ENCODE measurements at places on chromosomes 1 and 21.

GRCh38 chr1:12472798-12473551 is 145.0 kb downstream of the DHRS3 start:
- DNase-seq, result no peak

- no peak for DNase-seq
These were observed 15.6 kb downstream of the MRPL37 start for GRCh38 chr1:54215523-54215922.

- no peak for DNase-seq
These were observed 70.0 kb upstream of the SELENON start for GRCh38 chr1:25729790-25730644.

GRCh38 chr1:154353460-154353904 is 28.2 kb downstream of the ATP8B2 start:
- no peak for DNase-seq

GRCh38 chr1:17907999-17908398 is 152.9 kb downstream of the ACTL8 start:
- no peak for DNase-seq

DNA sequence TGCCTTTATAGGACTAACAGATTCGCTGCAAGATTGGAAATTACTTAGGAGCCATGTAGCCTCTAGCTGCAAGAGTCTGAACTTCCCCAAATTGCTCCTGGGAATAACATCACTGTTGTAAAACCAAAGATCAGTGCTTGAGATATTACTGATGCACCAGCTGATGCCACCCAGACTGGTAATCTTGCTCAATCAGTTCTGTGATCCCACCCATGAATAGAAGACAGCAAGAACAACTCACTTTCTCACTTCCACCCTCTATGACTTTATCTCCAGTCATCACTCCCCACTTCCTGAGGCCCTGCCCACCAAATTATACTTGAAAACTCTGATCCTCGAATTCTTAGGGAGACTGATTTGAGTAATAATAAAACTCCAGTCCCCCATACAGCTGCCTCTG is 1011.1 kb downstream of the PLA2G4A start:
- no peak for DNase-seq

DNA sequence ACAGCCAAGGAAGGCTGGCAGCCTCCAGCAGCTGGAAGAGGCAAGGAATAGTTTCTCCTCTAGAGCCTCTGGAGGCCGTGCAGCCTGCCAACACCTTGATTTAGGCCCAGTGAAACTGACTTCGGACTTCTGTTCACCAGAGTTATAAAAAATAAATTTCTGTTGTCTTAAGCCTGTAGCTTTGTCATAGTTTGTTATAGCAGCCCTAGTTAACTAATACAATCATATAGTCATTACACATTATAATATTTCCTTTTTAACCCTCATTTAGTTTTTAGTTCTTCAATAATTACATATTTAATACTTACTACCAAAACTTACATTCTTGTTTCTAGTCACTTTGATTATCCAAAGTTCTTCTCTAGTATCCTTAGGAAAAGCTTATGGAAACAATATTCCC is 20.3 kb downstream of the NOS1AP start:
- no peak for DNase-seq

- no peak for DNase-seq
These were observed 31.0 kb downstream of the CC2D1B start for GRCh38 chr1:52334906-52335528.

- no peak for DNase-seq
These were observed 7.4 kb downstream of the ZNF496 start for GRCh38 chr1:247324204-247324787.

DNA sequence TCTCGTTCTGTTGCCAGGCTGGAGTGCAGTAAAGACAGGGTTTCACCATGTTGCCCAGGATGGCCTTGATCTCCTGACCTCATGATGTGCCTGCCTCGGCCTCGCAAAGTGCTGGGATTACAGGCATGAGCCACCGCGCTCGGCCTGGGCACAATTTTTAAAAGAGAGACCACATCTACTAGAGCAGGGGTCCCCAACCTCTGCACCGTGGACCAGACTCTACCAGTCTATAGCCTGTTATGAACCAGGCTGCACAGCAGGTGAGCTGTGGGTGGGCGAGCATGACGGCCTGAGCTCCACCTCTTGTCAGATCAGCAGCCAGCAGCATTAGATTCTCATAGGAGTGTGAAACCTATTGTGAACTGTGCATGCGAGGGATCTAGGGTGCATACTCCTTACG is 20.8 kb downstream of the TNNT2 start:
- DNase-seq, result peak; percentile 29

GRCh38 chr1:51313961-51314777 is 16.2 kb downstream of the TTC39A start:
- peak; percentile 61 for DNase-seq

DNA sequence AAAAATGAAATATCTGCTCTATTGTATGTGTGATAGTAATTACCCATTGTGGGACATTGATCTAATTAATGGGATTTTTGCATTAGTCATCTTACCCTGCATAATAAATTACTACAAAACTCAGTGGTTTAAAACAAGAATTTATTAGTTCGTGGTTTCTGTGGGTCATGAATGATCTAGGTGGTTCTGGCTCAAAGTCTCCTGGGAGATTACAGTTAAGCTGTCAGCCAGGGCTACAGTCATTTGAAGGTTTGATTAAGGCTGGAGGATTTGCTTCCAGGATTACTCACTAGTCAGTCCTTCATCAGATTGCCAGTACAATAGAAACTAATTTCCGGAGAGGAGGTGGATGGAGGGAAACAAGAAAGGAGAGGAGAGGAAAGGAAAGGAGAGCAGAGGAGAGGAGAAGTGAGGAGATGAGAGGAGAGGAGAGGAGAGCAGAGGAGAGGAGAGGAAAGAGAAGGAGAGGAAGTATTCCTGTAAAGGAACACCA is 60.4 kb upstream of the TNFSF4 start:
- no peak for DNase-seq

GRCh38 chr1:185699874-185700273 is 34.3 kb upstream of the HMCN1 start:
- DNase-seq, result no peak

DNA sequence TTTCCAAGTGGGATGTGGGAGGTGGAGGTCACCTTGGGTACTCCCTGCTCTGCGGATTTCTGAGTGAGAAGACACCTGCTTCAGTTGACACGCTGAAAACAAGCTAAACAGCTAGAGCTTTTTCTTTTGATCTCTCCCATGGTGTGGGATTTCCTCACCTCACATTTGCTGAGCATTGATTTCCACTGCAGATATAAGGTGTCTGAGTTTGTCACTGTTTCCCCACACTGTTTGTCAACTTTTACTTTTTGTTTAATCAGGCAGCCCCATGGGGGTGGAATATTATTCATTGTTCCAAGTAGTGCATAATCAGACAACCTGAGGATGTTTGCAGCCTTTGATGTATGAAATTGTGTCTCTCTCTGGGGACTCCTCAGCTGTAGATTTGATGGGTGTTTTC is 49.5 kb downstream of the FASLG start:
- DNase-seq, result no peak

DNA sequence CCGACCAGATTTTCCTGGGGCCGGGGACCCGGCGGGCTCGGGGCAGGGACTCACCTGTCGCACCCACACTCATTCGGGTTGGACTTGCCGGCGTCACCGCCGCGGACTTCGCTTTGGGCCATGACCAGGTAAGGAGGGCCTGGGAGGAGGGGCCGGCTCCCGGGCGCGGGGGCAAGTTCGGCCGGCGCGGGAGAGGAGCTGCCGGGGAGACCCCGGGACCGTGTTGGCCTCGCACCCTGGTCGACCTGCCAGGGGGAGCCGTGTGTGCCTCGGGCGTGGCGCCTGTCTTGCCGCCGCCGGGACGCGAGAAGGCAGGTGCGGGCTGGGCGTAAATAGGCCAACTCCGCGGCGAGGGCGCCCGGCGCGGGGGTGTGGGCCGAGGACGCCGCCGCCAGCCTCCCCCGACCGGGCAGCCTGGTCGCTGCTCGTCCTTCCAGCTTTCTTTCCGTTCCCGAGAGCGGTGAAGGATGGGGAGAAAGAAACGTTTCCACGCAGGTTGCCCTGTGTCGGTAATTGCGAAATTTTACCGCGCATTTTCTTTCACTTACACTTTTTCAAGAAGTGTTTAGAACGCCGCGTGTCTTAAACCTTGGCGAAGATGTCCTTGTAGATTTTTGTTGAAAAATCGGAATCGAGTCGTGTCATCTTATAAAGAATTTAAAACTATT is 558 bp downstream of the USP1 start:
- no peak for DNase-seq

DNA sequence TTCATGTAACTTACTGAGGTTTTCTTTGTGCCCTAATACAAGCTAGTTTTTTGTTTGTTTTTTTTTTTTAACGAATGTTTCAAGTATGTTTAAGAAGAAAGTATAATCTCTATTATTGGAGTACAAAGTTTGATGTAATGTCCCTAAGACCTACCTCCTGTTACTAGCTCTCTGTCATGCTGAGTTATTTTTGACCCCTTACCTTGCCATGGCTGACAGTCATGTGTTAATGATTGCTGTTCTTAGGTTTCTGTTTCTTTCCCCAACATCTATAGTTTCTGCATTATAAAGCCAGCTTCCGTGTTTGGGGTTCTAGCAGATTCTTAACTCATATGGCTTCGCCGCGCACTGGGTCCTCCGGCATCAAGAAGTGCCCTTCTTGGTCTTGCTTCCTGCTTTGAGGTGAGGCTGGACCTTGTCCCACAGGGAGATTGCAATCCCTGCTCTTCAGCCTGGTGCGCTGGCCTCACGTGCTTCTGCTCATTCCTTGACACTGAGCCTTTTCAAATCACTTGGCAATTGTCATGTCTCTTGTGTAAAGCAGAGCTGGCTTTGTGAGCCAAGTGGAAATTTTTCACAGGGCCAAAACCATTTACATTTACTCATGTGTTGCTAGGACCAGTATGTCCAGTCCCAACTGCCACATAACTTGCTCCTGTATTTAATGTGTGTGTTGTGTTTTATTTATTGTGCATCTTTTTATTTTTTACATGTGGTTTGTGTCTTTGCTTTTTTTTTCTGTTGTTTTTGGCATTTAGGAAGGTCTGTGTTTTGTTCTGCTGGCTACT is 135.0 kb upstream of the COL6A1 start:
- no peak for DNase-seq

DNA sequence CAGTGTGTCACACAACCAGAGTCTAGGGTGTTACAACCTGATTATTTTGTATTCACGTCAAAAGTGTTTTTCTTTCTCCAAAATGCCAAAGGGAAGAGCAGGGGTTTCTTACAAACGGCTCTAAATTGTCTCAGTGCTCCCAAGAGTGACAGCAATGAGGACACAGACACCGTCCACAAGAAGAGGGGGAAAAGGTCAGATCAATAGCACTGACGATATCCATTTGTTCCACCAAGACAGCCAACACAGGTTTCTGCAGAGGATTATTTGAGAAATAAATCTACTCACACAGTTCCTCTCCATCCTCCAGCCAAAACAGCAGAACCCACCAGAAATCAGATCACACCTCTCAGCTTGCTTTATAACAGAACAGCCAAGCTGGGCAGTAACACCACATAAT is 193.9 kb downstream of the SEC16B start:
- no peak for DNase-seq

GRCh38 chr1:53552981-53553733 is 94.0 kb downstream of the DMRTB1 start:
- DNase-seq, result peak; percentile 47

- DNase-seq, result no peak
These were observed 876 bp downstream of the RAB29 start for GRCh38 chr1:205774198-205775014.

DNA sequence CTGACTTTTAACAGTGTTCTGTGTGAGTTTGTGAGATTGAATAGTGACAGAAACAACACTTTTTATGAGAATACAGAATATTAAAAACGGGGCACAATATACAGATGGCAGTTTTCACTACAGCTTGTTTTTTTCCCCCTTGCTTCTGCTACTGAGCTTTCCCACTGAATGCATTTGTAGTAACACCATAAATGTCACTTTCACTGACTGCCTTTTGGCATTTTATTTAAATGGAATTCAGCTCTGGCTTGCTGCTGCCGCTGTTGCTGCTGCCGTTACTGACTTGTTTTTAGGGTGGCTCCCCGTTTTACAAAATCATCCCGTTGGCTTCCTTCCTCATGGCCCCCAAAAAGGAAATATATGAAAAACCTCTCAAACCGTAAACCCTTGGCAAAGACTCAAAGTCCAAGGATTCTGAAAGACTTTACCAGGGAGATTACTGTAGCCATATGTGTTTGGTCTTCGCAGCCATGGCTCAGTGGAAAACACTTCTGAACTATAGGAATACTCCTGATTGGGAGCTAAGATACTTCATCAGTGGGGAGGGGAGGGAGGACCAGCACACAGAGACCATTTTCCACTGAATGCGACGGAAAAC is 151.0 kb downstream of the NUF2 start:
- DNase-seq, result no peak

DNA sequence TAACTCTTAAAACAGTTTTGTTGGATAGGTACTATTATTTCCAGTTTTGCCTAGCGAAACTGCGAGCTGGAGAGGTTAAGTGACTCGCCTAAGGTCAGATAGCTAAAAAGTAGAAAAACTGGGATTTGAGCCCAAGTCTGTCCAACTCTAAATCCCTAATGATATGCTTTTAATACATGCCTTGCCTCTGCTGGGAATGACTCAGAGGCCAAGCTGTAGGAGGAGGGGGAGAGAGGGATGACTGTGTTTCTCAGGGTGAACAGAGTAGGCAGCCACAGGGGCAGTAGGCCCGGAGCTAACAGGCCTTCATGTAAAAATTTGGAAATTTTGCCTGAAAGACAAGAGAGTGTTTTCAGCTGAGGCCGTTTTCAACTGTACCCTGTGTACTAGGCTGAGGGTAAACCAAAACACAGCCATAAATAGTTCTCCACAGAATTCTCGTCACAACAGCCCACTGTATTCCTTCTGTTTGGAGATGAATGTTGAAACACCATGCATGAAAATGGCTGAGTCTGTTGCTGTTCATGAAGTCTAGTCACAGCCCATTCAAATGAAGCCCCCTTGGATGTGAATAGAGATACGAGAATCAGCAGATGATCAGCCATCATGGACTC is 107.5 kb upstream of the HOOK1 start:
- DNase-seq, result no peak

GRCh38 chr1:179058487-179059483 is 23.1 kb upstream of the TOR3A start:
- no peak for DNase-seq

All from chondrocyte (in vitro differentiated cells).